ENCODE measurements at places on chromosomes 3 and 15.

GRCh38 chr15:66705277-66706146 lies 3.5 kb downstream of the SMAD6 start:
- no peak for DNase-seq

GRCh38 chr3:181533811-181534210 lies 177.9 kb upstream of the SOX2 start:
- DNase-seq = no peak

DNA sequence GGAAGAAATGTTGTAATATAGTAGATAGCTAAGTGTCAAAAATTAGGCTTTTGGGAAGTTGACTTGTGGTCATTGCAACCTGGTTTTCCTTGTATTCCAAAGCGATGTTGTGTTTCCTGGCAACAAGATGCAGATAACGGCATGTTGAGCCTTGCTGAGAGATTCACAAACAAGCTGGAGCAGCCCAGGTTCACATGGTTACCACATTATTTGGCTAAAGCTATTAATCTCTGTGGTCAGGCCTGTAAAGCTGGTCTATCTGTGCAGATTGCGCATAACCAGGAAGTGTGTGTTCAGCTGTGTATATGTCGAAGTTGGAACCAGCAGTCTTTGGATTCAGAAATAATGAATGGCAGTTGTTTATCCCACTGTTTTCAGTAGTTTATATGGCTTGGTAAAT lies 6.6 kb downstream of the TIPARP start:
- peak; percentile 85 for DNase-seq

GRCh38 chr3:179272385-179272784 lies 21.5 kb upstream of the KCNMB3 start:
- no peak for DNase-seq

DNA sequence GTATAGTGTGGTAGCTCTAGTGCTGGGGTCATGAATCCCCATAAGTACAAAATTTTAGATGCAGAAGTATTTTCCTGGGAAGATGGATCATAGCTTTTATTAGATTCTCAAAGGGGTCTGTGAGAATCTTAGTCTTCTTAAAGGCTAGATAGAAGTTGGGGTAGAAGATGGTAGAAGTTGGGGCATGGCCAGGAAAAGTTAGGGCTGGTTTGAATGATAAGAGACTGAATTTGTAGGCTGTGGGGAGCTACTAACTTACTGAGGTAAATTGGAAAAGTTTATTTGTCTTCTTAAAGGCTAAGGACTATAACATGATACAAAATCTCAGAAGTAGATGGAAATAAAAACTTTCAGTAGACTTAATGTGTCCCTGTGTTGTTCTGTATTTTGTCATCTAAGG lies 1.6 kb upstream of the UBE2Q2 start:
- DNase-seq = no peak

GRCh38 chr3:45942051-45942825 lies 1.0 kb upstream of the CXCR6 start:
- DNase-seq = no peak

- DNase-seq = no peak
Observed at GRCh38 chr3:175179055-175179454, 319.9 kb downstream of the NAALADL2 start.

DNA sequence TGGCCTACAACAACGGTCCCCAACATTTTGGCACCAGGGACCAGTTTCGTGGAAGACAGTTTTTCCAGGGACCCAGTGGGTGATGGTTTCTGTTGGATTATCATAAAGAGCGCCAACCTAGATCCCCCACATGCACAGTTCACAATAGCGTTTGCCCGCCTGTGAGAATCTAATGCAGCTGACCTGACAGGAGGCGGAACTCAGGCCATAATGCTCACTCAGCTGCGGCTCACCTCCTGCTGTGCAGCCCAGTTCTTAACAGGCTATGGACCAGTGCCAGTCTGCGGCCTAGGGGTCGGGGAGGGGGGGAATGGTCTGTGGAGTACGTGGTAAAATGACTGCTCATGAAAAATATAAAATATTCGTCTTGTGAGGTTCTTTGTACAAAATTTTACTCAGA lies 518.5 kb upstream of the CADM2 start:
- DNase-seq = no peak

DNA sequence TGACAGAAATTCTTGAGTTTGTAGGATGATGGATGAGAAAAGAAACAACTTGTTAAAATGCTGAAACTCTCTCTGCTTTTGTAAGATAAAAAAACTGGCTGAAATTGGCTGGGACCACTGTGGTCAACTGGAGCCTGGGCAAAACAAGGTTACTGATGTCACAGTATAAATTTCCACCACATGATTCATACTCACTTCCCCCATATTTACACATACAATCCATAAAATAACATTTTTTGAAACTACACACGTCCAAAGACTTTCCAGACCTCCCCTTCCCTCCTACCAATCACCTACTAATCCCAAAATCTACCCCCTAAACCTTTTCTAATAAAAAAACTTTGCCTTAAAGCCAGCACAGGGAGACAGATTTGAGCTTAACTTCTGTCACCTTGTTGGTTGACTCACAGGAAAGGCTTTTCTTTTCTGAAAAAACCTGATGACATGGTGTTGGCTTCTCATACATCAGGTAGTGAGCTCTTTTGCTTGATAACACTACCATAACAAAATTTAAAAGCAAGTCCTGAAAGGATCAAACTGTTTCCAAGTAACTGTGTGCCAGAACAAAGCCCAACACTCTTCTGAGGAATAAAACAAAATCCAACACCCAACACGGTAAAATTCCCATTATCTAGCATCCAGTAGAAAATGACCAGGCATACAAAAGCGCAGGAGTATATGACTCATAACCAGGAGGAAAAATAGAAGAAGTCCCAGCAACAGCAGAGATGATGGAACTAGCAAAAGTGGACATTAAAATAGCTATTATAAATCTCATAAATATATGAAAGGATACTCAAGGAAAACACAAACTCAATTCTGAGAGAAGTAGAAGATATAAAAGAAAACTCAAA lies 87.3 kb upstream of the SNRK start:
- DNase-seq = no peak

DNA sequence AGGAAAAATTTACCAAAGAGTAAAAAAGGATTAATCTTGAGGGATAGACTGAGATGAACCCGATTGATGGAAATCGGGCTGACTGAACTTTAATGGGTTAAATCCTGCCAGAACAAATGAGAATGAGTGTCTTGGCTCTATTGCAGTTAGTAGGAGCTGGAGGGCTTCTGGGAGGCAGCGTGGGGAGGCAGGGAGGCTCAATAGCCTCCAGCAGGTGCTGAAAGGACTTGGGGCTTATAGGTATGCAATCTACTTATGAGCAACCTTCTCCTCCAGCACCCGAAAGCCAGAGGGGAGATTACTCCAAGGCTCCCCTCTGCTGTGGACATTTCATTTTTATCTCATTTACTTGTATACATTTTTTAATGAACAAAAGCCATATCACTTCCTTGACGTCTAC lies 1.0 kb upstream of the CRYBG3 start:
- DNase-seq = no peak

DNA sequence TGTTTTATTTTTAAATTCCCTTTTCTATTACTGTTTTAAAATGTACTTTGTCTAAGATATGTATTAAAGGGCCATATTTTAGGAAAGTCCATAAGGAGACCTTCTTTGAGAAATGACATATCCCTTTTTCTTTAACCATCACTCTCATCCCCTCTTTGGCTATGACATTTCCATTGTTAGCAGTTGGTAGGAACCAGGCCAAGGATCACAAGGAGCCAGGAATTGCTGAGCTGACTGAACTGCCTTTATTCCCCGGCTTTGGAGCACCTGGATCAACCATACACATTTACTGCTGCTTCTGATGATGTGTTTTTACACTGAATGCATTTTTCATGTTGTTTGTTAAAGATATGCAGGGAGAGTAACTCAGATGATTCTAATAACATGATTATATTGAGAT lies 79.7 kb downstream of the HHLA2 start:
- no peak for DNase-seq

DNA sequence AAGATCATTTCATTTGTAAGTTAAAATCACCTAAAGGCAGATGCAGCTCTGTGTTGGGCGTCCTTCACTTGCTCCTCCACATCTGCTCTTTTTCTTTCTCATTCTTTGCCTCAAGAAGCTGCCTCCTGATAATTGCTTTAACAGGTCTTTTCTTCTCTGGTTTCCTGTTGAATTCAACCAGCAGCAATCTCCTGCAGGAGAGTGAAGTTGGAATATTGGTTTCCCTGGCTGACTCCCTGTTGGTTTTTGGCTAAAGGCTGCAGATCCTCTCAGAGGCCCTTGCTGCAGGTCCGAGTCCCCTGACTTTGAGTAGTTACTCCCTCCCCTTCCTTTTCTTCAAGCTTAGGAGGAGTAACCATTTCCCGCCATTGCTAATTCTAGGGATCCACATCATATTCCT lies 4.2 kb downstream of the TP63 start:
- DNase-seq = no peak

DNA sequence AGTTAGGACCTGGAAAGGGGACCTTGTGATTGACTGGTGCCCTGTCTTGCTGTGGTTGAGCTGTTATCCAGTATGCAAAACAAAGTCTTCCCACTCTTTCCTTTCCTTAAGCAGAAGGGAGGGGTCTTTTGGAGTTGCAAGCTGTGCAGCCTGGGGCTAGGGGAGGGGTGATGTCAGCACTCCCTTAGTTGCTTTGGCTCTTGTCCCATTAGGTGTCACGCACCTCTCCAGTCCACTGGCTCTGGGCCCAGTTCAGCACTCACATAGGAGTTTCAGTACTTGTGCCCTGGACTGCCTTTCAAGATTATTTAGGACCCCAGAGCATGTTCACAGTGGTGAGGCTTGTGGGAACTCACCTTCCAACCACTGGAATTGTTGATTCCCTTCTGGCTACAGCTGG lies 238.5 kb downstream of the DOCK3 start:
- no peak for DNase-seq

DNA sequence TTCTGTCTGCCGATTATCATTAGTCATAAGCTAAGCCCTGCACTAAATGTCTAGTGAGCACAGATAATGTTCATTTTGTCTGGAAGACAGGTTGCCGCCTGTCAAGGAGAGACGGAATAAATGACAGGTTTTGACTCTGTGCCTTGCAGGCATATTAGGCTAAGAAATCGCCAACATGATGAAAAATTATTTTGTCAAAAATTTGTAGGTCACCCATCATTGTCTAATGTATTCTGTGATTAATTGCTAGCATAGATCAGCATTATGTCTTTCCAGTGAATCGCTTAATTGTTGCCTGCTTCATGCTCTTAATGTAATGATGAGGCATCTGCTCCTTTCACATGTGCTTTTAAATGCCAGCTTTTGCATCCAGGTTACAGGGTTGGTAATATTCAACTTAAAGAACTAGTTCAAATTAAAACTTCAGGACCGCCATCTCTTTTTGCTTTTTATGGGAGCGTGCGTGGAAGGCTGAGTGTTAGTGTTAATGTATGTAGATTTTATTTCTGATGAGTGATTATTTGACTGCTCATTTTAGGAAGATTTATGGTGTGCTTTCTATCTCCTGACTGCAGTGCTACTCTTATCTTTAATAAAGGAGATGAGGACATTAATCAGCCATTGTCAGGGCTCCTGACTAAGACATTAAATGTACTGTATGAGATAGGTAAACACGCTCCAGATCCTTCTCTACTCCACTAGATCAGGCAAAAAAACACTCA lies 120.8 kb upstream of the MEIS2 start:
- no peak for DNase-seq

- no peak for DNase-seq
Observed at GRCh38 chr3:55191911-55192775, 264.3 kb upstream of the LRTM1 start.

- DNase-seq = no peak
Observed at GRCh38 chr15:40052604-40053003, 13.6 kb upstream of the SRP14 start.

- no peak for DNase-seq
Observed at GRCh38 chr3:125125821-125126245, 70.0 kb upstream of the HEG1 start.

- DNase-seq = no peak
Observed at GRCh38 chr3:11230125-11230524, 42.1 kb upstream of the ATG7 start.

GRCh38 chr3:187662848-187663409 lies 7.3 kb downstream of the SST start:
- no peak for DNase-seq

DNA sequence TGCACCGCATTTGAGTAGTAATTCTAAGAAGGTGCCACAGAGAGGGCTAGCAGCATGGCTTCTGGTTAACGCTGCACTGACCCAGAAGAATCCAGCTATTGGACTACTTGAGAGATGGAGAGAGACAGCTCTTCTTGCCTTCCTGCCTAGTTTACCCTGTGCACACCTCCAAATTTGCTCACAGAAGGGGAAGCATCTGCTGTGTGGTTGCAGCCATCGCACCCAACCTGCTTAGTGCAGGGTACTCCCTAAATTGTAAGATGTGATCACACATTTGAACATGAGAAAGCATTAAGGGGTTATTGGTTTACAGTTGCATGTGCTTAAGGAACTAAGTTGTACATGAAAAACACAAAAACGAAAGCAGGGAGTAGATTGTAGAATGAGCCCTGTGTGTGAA lies 122.1 kb downstream of the FOXB1 start:
- DNase-seq = no peak

DNA sequence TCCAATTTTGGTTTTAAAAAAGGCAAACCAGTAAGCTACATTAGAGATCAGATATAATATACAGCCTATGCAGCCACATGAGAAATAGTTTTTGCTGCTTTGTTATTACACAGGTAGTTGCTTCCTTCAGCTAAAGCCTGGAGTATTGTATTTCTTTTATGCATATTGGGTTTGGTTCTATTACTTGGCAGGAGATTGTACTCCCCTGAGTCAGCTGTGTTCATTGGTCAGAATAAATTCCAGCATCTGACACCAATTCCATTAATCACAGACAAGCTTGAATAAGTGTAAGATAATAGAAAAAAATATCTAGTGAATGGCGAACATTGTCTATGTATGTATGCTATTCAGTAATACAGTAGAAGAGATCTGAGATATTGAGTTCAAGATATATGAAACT lies 26.1 kb upstream of the ZCWPW2 start:
- DNase-seq = no peak

GRCh38 chr3:153285982-153286381 lies 124.0 kb downstream of the RAP2B start:
- no peak for DNase-seq

DNA sequence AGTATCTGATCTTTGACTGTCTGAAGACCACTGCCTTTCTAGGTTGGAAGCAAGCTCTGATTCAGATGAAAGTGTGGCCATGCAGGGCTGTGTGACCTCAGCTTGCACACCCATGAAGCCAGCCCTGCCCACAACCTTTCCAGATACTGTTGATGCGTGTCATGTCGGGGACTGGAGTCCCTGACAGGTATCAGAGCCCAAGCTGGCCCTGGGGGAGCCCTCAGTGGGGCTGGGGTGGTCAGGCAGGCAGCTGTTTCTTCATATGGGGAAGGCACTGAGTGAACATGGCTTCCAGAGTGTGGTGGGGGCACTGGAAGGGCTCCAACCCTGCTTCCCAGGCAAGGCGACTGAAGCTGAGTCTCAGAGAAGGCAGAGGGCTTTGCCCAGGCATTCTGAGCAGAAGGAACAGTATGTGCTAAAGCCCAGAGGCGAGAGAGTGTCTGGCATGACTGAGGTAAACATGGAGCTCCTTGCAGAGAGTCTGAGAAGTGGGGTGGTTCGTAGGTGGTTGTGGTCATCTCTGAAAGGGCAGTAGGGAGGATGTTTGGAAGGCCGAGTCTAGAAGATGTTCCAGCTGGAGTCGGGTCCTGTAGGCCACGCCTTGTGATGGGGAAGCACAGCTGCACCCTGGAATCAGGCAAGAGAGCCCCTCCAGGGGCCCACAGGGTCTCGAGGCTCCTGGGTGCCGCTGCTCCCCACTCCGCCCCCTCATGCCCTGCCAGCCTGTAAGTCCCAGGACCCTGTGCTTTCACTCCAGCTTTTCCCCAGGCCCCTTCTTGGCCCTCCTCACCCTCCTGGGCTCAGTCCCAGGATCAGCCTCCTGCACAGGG lies 122.2 kb downstream of the EEFSEC start:
- DNase-seq = no peak

- DNase-seq = no peak
Observed at GRCh38 chr3:58351920-58352319, 19.2 kb downstream of the PXK start.

All from NCI-H2081 treated with DMSO at 0.1 percent for 48 hours (cell line).